NCI-H2171 (cell line): ENCODE measurements at places on chromosomes 4 and X.

GRCh38 chr4:38572793-38573192 lies 91.2 kb upstream of the KLF3 start:
- DNase-seq: no peak

GRCh38 chr4:24734511-24734910 lies 60.9 kb upstream of the SOD3 start:
- no peak for DNase-seq

DNA sequence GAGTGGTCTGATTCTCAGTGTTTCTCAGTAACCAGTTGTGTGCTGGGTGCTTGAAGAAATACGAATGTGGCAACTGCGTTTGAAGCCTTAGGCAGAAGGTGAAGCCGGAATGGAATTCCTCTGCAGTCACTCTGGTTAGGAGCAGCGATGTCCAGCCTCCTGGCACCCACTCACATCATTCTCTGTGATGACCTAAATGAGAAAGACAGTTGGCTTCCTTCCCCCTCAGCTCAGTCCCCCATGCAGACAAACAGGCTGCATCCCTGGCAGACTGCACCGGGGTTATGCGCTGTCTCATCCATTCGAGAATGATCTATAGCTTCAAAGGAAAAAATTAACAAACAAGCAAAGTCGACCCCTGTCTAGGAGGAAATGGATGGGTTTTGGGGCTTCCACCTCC lies 170.1 kb upstream of the SCML1 start:
- no peak for DNase-seq

GRCh38 chr4:98599617-98600205 lies 58.7 kb downstream of the TSPAN5 start:
- DNase-seq: no peak

GRCh38 chr4:64533159-64533558 lies 123.9 kb upstream of the TECRL start:
- no peak for DNase-seq

DNA sequence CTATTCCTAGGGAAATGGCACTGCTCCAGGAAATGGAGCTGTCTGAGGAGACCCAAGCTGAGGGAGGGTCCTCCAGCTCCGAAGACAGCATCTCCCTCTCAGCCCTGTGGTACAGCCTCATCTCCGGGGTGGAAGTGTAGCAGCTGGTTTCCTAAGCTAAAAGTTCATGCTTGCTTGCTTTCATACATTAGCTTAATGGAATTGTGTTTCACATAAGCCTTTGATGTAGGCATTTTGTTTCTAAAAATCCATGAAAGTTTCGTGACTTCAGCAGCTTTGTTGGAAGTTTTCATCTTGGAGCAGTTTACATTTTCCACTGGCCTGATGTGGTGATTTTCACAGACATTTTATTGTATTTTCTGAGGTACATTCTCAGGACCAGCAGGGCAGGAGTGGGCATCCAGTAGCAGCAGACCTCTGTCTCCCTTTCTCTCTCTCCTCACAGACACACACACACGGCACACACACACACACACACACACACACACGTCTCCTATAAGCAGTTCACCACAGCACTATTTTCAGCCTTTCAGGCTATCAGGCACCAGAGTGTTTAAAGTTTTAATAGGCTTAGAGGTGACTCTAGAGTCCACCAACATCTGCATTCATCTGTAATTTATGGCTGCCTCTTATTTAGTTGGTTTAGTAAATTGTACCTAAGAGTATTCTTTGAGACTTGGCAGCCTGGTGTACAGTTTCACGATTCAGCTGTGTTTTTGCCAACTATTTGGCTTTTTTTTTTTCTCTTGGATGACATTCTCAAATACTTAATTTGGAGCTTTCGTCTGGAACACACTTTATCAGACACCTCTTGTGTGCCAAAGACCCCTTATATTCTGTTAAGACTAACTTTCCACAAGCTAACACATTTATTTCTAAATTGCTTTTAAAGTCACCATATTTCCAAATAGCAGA lies 225.8 kb upstream of the SFRP2 start:
- no peak for DNase-seq

DNA sequence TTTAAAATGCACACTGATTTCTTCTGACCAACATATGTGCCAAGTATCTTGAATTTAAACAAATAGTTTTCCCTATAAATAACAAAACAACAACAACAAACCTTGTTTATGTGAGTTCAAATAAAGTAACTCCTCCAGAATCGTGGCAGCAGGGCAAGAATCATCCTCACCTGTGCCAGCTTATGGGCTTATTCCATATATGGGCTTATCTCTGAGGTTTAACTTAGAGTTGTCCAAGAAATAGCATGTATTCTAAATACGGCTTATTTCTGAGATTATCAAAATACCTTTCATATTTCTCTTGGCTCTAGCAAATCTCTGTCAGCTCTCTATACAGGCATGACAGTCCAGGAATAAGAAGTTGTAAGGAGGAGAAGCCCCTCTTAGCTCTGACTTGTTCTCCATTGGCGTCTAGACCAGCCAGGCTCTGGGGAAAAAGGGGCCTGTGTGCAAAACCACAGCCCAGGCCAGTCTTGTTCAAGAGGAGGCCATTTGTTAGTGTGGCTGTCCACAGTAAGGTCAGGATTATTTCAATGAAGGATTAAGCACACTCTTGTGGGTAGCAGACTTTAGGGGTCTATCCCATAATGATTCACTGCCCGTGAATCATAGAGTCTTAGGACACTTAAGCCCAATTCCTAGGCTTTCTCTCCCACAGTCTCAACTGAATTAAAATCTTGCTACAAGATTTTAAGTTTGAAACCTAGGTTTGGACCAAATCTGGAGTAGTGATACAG lies 63.2 kb downstream of the FRAS1 start:
- no peak for DNase-seq

DNA sequence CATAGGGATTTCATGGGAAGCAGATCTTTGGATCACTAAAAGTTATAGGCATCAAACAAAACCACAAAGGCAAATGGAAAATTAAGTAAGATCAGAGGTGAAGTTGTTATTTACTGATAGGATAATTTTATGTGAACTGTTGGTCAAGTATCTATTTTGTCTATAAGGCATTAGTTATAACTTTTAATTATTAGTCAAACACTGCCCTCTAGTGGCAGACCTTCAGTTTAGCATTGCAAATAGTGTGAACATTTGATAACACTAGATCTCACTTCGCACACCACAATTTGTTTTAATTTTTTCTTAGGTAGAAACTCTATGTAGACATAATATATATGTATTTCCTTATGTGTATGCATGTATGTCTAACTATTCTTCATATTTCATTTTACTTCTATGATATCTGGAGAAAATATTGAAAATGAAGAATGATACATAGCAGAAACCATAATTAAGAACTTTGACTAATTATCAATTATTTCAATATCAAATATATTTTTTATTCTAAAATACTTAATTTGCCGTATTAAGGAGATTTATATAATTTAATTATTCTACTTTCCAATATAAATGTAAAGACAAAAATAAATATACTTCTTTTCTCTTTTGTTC lies 214.5 kb upstream of the TACR3 start:
- peak; percentile 0 for DNase-seq

DNA sequence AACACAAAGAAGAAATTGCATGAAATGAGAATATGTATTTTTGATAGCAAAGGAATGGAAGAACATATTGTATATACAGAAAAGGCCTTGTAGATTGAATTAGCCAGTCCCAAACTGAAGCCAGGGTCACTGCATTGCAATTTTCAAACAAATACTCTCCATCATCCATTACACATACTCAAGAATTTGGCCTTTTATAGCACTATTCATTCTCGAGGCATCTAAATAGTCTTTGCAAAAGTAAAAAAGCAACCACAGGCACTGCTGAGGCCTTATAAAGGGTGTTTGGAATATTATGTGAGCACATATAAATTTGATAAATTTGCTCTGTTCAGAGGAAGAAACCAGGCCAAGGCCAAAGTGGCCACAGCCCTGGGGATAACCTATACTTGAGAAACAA lies 123.0 kb downstream of the ZNF827 start:
- DNase-seq: no peak

DNA sequence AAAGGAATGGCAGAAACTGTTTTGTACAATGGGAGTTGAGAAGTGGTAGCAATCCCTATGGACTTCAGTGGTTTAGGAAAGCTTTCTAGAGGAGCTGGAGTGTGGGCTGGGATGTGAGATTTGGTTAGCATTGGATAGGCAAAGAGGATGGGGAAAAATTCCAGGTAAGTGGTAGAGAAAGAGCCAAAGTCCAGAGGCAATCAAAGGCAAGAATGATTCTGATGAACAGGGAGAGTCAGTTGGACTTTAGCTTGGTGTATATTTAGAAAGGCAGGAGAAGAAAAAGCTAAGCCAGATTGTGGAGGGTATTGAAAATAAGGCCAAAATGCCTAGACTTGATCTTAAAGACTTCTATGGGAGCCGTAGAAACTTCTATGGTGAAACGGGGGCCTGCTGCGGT lies 3.7 kb upstream of the VSIG4 start:
- DNase-seq: no peak

GRCh38 chrX:119187298-119187697 lies 48.8 kb upstream of the PGRMC1 start:
- DNase-seq: no peak

DNA sequence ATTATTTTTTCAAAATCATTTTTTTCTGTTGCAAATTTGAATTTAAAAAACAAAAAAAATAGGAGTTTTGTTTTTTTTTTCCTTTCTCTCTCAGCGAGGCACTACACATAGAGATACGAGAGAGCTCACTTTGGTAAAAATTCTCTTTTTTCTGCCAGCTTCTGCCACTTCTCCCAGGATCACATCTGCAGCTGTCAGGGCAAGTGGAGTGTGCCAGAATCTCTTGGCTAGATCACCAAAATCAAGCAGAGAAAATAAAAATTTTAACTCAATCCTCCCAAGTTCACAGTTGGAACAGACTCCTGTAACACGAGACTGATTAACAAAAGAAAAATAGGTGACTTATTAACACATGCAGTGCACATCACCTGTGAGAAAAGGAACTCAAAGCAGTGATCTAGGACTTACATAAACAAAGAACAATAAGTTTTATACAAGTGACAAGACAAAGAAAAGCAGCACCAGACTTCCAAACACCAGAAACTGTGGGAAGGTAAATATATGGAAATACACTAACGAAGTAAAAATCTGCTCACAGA lies 213.2 kb upstream of the ZFP42 start:
- no peak for DNase-seq

GRCh38 chrX:77017093-77017492 lies 430.1 kb upstream of the FGF16 start:
- DNase-seq: no peak

GRCh38 chr4:56757261-56757746 lies 64.2 kb downstream of the SPINK2 start:
- DNase-seq: no peak

GRCh38 chr4:21290562-21290961 lies 590.3 kb downstream of the PACRGL start:
- DNase-seq: no peak

- DNase-seq: no peak
These were observed 12.7 kb upstream of the PAQR3 start for GRCh38 chr4:78951862-78952472.

DNA sequence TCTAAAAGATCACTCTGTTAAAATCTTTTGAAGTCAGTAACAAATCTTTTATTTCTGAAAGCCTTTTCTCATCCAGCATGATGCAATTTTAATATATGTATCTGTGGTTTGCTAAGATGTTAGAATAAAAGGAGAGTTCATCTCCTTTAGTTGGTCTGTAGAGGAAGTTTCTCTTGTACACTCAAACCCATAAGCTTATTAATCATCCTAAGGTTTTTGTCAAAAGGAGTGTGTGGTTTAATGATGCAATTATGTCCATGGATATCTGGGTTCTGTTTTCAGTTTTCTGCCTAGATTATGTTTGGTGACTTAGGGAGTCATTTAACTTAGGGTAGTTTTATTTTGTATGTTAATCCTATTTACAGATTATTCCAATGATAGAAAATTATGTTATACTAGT lies 52.1 kb upstream of the NDST4 start:
- no peak for DNase-seq

DNA sequence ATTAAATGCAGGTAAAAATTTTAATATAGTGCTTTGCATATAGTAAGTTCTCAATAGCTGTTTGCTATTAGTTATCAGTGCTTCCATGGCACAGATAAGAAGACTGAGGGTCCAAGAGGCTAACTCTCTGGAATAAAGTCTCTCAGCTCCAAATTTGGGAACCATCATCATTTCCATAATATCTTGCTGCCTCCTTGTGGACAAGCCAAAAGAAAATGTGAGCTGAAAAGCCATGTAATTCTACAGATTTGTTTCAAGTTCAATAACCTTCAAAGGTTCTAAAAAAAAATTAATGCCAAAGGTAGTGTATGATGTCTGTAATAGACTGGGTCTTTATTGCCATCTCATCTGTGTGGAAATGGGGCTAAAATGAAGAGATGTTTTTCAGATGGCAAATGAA lies 136.9 kb upstream of the VCX start:
- DNase-seq: no peak

DNA sequence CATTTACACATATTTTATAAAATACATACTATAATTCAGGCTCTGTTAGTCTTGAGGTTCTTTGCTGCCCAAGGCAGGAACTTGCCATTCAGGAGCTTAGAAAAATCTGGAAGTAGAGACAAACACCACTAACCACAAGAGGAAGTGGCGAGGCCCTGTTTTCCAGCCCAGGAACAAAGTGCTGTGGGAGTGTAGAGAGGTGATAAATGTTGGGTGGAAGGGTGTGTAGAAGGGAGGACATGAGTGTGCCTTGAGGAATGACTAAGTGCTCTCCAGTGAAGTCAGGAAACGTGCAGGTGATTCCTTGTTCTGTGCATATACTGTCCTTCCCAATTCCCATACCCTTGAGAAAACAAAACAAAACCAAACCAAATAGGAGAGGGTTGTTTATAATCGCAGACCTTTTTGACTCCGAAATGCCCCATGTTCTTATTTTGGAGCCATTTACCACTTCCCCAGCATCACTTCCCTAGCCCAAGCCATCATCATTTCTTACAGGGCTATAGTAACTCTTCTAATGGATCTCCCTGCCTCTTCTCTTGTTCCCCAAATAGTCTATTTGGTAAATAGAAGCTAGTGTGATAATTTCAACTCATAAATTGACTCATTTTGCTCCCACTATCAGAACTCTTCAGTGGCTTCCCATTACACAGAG lies 83.2 kb downstream of the GPAT3 start:
- no peak for DNase-seq

DNA sequence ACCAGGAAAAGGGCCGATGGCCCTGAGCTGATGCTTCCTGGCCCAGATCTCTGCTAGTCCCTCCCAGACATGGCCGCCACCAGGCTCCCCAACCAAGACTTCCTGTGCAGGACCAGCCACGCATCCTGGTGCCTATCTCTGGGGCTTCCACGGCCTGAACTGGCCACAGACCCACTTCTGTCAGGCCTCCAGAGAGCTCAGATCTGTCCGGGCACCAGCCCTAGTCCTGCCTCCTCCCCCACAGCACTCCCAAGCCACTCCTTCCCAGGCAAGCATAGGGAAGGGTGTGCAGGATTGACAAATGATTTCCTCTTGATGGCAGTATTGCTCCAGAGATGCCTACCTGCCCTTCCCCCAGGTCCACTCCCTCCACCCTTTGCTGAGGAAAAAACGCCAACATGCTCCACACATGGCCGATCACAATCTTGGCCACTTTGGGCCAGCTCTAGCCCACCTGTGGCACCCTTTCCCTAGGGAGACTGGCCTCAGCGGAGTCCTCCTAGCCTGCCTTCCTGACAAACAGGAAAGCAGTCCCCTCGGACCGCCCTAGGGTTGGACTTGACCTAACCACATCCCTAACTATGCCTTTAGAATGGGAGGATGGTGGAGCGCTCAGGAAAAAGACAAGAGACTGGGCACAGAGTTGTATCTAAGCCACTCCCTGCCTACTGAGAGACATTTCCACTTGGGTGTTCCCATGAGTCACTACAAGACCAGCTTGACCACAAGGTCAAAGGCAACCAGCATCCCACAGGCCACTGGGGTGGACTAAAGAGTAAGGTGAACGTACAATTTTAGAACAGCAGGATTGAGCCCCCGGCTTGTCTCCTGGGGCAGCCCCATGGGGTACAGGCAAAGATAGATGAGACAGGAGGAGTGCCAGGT lies 277.5 kb upstream of the AGTR2 start:
- DNase-seq: peak; percentile 40
